ENCODE measurements at places on chromosomes 11 and 22.
A peak's percentile ranks its signal among the peaks of the same experiment; 100 is the strongest.

DNA sequence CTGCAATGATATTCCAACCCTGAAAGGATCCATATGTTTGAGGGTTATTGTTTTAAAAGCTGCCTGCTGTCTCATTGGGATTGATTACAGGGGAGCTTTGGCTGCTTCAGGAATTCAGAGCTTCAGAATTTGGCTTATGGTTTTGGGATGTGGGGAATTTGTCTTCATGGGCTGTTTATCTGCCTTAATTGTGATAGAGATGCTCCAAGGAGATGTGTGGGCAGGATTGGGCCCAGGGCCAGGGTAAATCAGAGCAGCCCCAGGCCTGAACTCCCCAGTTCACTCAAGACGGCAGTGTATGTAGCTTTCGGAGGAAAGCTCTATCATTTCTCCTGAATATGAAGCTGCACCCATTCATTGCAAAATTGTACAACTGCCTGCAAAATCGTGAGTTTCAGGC is 88.5 kb downstream of the ALX4 start:
- no peak for DNase-seq

- peak; percentile 5 for DNase-seq
These were observed 61.5 kb upstream of the SLC25A18 start for GRCh38 chr22:17501679-17502285.

GRCh38 chr22:20061481-20061861 is 18.6 kb upstream of the DGCR8 start:
- DNase-seq: no peak

GRCh38 chr11:4682623-4683419 is 14.8 kb downstream of the OR51E2 start:
- DNase-seq: no peak

- no peak for DNase-seq
These were observed 51.3 kb upstream of the FLI1 start for GRCh38 chr11:128642571-128642970.

DNA sequence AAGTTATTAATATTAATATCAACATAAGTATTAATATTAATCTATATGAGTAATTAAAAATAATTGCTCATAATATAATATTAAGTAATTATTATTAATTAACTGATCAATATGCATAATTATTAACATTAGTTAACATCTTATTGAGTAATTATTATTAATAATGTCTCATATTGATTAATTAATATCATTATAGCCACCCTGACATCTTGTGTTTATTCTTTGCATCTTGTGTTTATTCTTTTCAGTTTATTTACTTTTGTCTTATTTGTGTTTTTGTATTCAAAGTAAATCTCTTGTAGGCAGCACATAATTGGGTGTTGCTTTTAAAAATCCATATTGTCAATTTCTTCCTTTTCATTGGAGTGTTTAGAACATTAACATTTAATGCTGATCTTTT is 56.6 kb downstream of the MYEOV start:
- no peak for DNase-seq

- DNase-seq: no peak
These were observed 8.0 kb downstream of the MRTFA start for GRCh38 chr22:40628354-40629042.

- no peak for DNase-seq
These were observed 48.4 kb upstream of the INCENP start for GRCh38 chr11:62075438-62075837.

GRCh38 chr11:27688076-27688475 is 12.2 kb downstream of the BDNF start:
- DNase-seq: no peak

DNA sequence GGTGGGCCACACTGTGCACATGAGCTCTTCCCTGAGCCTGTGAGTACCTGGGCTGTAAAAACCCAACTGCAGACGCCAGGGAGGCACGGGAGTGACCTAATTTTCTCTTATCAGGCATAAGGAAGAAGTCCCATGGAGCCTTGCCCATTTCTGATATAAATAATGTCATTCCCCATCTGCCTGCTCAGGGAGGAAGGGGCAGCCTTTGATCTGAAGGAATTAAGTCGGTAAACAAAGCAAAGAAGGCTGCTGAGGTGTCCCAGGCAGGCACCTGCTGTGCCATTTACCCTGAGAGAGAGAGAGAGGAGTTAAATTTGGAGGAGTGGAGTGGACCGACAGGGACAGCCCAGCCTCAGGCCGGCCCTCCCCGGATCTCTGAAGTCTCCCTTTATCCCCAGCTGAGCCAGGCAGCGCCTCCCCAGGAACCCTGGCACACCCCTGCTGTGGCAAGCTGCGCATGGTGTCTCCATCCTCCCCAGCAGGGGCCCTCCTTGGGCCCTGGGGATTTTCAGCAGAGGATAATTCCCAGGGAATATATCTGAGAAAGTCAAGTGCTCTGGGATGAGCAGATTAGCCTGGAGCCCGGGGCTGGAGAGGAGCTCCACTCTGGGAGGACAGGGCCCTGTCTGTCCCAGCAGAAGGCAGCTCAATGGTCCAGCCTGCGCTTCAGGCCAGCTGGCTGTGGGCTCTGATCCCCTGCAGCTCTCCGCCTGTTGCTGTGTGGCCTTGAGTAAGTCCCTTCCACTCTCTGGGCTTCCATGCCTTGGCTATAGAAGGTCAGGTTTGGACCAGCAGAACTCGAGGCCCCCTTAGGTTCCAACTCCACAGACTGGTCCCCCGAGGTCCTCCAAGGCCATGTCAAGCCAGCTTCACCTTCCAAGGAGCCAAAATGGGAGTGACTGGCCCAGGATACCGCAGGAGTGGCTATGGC is 17.5 kb upstream of the CABP7 start:
- DNase-seq: no peak

DNA sequence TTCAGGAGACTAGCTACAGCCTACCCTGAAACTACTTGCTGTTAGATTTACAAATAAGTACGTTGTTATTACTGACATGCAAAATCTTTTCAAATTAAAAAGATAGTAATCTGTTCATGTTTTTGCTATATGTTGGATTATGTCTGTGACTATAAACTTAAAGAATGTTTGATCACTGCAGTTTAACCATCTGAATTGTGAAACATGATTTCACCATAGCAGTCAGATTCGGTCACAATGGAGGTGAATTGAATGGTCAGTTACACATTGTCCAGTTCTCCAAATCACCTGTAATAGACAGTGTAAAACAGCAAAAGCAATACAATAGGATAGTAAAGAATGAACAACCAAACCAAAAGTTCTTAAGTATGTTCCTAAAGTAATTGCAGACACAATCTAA is 43.3 kb downstream of the CCDC83 start:
- no peak for DNase-seq

DNA sequence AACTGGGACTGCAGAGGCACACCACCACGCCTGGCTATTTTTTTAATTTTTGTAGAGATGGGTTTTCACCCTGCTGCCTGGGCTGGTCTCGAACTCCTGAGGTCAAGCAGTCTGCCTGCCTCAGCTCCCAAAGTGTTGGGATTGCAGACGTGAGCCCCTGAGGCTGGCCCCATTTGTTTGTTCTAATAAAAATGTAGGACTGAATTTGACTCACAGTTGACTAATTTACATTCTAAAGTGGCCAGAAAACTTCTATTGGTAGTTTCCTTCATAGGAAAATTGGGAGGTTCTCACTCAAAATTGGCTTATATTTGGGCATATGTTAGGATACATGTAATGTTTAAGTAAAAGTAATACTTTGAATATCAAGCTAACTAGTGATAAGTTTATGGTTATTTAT is 35.0 kb downstream of the PPFIA1 start:
- DNase-seq: no peak

GRCh38 chr22:40509401-40510134 is 127.0 kb downstream of the MRTFA start:
- DNase-seq: no peak

- no peak for DNase-seq
These were observed 5.7 kb downstream of the FTH1 start for GRCh38 chr11:61961570-61962212.

DNA sequence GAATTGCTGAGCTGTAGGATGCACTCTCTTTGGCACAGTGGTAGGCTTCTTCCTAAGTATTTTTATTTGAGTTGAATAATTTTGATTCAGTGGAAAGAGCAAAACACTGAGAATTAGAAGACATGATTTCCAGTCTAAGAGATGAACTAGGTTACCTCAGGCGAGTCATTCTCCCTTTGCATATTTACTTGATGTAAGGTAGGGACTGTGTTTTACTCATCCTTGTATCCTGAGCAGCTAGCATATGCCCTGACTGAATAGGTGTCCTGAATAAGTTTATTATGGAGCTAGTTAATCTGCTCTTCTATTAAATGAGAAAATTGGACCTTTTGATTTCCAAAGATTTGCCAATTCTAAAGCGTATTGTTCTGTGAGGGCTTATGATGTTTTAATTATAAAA is 50.7 kb downstream of the STIM1 start:
- DNase-seq: no peak

DNA sequence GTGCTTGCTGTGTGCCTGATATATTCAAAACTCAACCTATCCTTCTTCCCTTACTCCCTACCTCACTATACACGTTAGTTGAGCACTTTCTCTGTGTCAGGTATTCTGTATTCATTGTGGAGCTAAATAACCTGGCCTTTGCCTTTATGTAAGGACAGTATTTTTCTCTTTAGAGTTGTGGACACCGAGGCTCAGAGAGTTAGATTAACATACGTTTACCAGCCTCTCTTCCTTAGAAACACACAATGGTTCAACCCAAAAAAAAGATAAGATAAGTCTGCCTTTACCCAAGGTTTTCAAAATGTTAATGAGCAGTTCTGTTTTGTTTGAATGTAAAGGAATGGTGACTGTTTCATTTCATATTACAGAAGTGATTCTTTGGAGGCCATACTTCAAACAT is 45.0 kb downstream of the CBL start:
- no peak for DNase-seq

DNA sequence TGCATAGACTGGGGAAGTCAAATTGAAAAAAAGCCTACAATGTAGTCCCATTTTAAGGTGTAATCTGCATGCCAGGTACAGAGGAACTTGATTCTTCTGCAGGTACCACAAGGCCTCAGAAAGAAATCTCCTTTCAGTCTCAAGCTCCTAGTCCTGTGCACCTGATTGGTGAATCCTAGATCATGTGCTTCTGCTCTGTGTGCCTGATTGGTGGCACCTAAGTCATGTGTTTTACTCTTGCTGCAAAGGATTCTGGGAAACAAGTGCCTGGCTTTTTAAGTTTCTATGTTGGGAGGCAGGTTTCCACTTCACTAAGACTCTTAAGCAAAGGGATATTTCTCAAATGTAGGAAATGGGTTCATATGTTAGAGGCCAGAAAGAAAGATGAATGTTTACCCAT is 29.1 kb downstream of the INSC start:
- no peak for DNase-seq

- no peak for DNase-seq
These were observed 8.2 kb downstream of the C11orf21 start for GRCh38 chr11:2293531-2293971.

DNA sequence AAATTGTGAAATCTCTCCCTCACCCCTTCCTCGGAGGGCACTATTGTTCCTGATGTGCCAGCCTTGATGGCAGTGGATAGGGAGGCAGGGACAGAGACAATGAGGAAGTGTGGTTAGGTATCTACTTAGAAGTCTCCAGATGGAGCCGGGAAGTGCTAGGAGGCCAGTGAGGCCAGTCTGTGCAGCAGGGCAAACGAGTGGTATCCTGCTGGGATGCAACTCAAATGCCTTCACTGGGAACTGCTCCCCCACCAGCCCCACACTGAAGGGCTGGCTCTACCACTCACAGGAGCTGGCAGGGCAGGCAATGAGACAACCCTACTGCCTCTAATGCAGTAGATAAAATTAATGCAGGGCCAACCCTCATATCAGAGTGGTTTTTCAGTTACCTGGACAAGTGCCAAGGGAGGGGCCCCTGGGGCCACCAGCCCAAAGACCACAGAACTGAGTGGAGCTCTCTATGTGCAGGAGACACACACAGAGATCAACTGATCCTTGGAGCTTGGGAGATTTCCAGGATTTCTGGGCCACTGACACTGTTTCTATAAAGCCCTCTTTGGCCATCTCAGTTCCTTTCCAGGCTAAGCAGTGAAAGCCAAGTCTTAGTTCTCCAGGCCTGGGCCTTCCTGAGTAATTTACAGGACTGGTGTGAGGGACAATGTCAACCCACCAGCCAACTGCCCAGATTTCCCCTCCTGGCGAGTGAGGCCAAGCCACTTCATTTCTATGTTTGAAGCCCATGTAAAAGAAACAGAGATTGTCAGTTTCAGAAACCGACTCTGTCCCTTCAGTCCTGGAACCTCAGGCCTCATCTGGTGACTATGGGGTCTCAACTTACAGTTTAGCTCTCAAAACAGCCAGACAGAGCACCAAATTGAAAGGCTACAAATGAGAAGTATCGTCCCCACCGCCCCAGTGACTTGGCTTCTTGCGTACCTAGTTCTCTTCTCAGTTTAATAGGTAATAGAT is 4.1 kb downstream of the MIF start:
- no peak for DNase-seq

- DNase-seq: no peak
These were observed 48.8 kb downstream of the GDPD4 start for GRCh38 chr11:77252555-77253270.

DNA sequence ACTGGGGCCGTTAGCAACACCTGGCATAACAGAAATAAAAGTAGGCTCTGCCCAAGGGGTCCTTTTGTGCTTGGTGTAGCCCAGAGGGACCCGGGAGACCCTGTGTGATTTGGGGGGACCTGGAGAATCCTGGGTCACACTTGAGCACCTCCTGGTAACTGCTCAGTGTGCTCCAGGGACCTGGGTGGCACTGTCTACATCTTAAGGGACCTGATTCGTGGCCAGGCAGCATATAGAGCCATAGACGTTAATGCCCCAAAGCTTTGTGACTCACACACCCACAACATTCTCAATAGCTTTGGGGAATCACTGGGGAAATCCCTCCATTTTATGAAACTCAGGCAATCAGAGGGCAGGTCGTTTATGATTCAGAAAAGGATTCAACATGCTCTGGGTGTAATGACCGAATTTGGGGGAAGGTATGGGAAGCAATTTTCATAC is 3.6 kb upstream of the IGF2 start:
- peak; percentile 69 for DNase-seq

- no peak for DNase-seq
These were observed 28.5 kb upstream of the CSNK1E start for GRCh38 chr22:38345782-38346181.

DNA sequence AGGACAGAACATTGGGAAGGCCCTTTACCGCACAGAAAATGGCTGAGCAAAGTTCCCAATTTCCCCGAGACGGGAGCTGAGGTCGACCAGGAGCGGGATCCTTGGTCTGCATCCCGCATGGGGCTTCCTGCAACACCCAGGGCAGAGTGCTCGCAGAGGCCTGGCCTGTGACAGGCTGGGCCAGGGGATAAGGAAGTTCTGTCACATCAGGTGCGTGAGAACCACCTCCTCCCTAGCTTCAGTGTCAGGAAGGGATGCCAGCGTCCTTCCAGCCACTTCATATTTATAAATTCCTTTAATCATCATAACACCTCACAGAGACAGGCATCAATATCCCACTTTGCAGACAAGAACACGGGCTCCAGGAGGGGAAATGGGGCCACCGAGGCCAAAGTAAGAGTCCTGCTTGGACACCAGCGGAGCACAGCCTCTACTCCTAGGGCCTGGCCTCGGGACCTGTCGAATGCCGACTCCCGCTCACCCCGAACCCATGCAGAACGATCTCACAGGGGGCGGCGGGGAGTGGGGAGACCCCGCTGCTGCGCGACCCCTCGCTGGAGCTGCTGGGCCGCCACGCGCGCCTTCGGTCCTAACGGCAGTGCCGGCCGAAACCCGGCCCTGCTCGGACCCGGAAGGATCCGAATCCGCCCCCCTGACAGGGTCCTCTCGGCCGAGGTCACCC is 532 bp downstream of the BET1L start:
- no peak for DNase-seq
